ENCODE measurements at places on chromosomes 7 and 10.

- no peak for DNase-seq
These were observed 1235.0 kb downstream of the XPNPEP1 start for GRCh38 chr10:108688314-108688713.

DNA sequence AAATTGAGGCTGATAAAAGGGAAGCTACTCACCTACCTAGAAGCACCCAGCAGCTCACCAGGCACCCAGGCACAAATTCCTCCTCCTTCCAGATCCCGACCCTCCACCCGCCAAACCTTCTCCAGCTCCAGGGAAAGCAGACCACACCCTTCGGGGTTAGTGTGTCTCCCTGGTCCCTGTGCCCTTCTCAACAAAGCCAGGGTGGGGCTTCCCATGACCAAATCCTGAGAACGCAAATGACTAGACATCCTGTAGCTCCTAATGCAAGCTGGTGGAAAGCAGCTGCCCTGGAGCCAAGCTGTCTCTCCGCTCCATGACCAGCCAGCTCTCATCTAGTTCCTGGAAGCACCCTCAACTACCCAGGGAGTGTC lies 4.4 kb downstream of the TBX20 start:
- no peak for DNase-seq

DNA sequence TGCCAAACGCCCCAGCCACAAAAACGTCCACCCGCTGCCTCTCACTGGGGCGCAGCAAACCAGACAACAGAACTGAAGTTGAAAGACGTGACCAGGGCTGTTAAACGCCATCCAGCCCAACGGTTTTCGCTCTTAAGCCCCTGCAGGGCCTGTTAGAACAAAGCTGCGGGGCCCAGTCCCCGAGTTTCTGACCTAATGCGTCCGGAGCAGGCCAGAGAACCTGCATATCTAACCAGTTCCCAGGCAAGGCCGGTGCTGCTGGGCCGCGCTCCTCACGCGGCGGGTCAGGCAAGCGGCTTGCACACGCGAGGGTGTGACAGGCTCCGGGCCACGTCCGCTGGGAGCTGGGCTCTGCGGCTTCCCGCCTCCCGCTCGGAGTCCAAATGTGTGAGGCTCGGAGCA lies 87.0 kb downstream of the PTPRN2 start:
- no peak for DNase-seq

DNA sequence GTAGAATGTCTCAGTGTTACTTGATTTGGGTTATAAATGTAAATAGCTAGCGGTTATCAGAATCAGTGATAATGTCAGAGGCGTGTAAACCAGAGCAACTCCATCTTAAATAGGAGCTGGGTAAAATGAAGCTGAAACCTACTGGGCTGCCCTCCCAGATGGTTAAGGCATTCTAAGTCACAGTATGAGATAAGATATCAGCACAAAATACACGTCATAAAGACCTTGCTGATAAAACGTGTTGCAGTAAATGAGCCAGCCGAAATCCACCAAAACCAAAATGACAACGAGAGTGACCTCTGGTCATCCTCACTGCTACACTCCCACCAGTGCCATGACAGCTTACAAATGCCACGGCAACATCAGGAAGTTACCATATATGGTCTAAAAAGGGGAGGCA lies 172.3 kb downstream of the CHRM2 start:
- DNase-seq, result no peak

GRCh38 chr10:53430127-53430891 lies 657.7 kb upstream of the MBL2 start:
- no peak for DNase-seq

DNA sequence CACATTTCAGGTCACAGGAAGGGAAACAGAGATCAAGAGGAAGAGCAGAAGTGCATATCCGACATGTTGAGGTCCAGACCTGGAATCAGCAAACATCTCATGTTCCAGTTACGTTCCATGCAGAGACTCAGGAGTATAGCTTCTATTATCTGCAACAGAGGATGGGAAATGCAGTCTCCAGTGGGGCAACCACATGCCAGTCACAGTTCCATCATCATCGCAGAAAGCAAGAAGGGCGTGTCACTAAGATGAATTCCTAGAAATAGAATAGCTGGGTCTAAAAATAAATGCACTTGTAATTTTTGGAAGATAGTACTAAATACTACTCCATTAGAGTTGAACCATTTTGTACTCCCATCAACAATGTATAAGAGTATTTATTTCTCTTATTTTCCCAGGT lies 133.2 kb upstream of the MDFIC start:
- DNase-seq, result no peak

GRCh38 chr10:75186310-75186709 lies 24.3 kb upstream of the VDAC2 start:
- no peak for DNase-seq

GRCh38 chr7:104524853-104525252 lies 196.4 kb downstream of the LHFPL3 start:
- DNase-seq, result no peak

- DNase-seq, result no peak
These were observed 5.5 kb upstream of the GNAT3 start for GRCh38 chr7:80517282-80517747.

DNA sequence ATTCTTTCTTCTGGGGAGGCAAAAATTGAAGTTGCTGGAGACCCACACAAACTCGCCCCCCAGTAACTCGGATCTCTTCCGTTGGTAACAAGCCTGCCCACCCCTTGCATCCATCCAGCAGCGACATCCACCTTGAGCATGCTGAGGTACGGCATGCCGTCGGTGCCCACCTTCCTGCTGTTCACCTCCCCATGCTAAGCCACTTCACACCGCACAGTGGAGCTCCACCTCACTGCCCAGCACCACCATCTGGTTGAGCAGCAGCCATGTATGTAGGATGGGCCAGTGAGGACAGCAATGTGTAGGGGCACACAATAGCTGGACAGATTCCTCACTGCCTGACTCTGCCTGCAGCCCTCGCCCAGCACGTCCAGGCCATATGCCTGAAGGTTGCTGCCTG lies 138.1 kb upstream of the ZNF92 start:
- no peak for DNase-seq

- no peak for DNase-seq
These were observed 55.3 kb upstream of the ZMIZ1 start for GRCh38 chr10:79013406-79013987.

GRCh38 chr7:27579565-27579964 lies 83.1 kb downstream of the HIBADH start:
- DNase-seq, result no peak

- no peak for DNase-seq
These were observed 57.1 kb upstream of the ABLIM1 start for GRCh38 chr10:114715171-114715670.

GRCh38 chr7:73602721-73603651 lies 21.3 kb downstream of the MLXIPL start:
- no peak for DNase-seq

DNA sequence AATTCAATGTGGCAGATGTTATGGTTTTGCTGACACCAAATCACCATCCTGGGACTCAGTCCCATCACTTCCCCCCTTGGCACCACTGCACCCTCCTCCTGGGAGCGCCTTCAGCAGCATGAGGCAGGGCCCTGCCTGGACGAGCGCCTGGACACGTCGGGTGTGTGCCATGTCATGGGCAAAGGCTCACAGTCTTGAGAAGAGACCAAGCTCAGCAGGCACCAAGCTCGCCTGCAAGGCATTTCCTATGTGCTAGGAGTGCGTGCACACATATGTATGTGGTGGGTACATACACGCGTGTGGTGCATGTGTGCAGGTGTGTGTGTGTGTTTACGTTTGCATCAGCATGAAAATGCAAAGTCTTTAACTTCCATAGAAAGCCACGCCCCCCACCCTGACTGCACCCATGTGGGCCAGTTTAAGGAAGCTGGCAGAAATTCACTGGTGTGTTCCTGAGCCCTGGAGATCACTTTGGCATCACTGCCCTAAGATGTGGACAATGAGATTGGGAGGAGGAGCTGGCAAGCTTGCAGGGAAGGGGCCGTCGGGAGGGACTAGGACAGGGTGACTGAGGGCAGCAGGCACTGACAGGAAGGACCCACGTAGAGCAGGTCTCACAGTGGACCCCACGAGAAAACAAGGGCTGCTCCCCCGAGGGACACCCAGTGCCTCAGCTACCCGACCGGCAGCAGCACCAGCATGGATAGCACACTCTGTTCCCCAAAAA lies 169.9 kb upstream of the PPP2R2D start:
- DNase-seq, result no peak

GRCh38 chr10:107496594-107496993 lies 332.1 kb upstream of the SORCS1 start:
- DNase-seq, result no peak

GRCh38 chr10:16521311-16522016 lies at the start of gene C1QL3:
C1QL3 (minus strand) TSS chr10:16521879; CDS start chr10:16521065, 814 bp downstream.
- DNase-seq, result peak; percentile 54

- DNase-seq, result no peak
These were observed 79.1 kb downstream of the VIM start for GRCh38 chr10:17307123-17307522.

DNA sequence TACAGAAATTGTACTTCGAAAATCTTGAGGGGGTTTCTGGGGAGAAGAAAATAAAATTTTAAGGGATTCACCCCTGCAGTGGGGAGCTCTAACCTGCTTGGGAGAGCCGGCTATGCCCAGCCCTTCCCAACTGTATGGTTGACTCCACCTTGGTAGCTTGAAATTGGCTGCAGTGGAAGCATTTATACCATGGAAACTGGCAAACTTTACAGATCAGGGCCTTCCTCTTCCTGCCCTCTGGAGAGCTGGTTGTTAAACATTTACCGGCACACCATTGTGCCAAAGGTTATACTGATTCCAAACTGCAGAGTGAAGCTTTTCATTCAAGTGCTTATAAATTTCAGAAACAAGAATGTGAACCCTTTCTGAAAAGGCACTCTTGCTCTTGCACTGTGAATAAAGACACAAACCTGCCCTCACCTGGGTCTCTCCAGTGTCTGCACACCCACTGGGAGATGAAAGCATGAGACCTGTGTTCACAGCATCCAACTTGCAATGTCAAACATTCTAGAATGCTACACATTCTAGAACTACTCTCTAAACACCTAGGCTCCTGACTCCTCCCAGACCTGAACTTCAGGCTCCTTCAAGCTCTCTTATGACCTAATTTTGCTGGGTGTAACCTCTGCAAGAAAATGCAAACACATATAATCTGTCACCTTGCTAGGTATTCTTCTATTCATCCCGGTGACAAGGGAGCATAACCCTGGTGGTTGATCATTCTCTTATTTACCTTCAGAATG lies 44.7 kb downstream of the ABLIM1 start:
- DNase-seq, result no peak

DNA sequence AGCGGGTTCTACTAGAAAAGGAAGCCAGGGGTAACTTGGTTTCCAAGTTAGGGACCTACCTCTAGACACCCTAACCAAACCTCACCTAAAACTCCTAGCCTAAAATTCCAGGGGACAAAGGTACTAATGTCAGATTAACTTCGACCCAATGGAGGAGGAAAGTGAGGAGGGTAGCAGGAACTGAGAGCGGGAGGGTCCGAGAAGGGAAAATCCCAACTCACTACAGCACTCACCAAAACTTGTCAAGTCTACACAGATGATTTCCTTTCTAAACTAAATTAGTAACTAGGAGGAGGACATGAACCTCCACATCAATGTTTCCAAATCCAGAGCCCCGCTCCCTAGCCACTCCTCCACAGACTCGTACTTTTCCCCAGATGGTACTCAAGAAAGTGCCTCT lies 22.6 kb downstream of the CHCHD3 start:
- DNase-seq, result no peak

GRCh38 chr10:3220853-3221252 lies 48.3 kb upstream of the PITRM1 start:
- DNase-seq, result no peak

- no peak for DNase-seq
These were observed 37.3 kb upstream of the PDZD8 start for GRCh38 chr10:117412469-117413010.

DNA sequence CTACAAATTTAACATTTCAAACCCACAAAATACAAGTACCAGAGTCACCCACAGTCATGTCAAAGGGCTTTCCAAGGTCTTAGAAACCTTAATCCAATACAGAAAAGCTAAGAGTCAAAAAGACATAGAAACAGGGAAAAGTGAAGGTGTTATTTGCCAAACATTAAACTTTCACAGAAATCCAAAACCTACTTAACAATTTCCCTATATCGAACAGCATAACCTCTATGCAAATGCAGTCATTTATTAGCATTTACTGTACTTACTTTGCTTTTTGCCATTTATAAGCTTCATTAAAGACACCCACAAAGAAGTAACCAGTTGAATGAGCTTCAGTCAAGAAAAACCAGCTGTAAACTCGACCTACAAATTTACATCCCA lies 1.6 kb downstream of the PANK1 start:
- no peak for DNase-seq

GRCh38 chr7:40757109-40757508 lies 622.3 kb downstream of the SUGCT start:
- no peak for DNase-seq

DNA sequence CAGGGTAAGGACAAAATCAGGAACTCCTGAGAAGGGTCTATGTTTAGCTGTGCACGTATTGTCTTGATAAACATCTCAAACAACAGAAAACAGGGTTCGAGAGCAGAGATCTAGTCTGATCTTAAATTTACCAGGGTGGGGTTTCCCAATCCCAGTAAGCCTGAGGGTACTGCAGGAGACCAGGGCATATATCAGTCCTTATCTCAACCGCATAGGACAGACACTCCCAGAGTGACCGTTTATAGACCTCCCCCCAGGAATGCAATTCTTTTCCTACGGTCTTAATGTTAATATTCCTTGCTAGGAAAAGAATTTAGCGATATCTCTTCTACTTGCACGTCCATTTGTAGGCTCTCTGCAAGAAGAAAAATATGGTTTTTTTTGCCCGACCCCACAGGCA lies 35.5 kb downstream of the VIM start:
- DNase-seq, result no peak

Data from activated CD8-positive, alpha-beta T cell treated with anti-CD3 and anti-CD28 coated beads for 36 hours (primary cell).